Astrocyte of the cerebellum (primary cell): ENCODE measurements at places on chromosomes 3 and 15.

DNA sequence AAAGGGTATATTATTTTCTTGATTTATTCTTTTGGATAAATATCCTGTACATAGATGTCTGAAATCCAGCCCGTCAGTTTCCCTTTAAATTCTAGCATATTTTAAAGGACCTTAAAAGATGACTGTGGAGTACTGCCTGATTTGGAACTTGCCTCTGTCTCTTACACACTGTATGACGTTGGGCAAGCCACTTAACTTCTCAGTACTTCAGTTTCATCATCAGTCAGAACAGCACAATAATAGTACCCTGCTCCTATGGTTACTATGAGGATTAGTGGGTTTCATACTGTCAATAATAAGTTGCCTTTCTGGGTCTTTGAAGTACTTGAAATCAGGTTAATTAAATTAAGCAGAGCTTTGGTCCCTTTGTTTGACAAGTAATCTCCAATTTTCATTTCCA is 374.3 kb downstream of the TIGIT start:
- DNase-seq = no peak

DNA sequence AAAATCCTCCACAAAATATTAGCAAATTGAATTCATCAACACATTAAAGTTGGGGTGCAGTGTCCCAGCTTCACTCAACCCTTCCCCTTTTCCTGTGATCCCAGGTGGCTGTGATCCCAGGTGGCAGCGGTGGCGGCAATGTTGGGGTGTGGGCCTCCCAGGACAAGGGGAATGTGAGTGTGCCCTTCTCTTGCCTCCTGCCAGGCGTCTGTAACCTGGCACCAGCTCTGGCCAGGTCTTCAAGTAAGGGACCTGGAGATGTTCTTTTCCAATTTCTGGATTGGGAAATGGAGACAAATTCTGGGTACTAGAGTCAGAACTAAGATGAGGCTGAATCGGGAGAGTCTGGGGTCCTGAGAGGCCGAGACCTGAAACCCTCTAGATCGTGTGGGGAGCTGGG is 20.1 kb downstream of the GOLGA6A start:
- no peak for DNase-seq

DNA sequence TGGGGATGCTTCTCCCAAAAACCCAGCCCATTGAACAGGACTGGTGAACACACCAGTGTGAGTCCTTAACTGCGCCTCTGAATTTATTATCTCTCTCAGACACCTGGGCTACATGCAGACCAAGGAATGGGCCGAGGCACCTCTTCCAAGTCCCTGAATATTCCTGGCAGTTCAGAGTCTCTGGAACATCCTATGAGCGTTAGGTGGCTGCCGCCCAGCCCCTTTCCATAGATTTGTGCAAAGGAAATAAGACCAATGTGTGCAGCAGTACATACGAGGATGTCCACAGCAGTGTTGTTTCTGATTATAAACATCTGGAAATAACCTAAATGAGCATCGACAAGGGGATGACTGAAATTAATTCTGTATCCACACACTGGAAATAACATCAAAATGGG is 104.9 kb upstream of the RPL32 start:
- DNase-seq = no peak

GRCh38 chr3:13568515-13569028 is 19.6 kb downstream of the FBLN2 start:
- no peak for DNase-seq
